OCI-LY7 (cell line): ENCODE measurements at places on chromosomes 2 and 18. TPM values are rescaled to one million over a fixed set of nuclear protein-coding genes. Genes with fewer than 3 reads are reported as not detected.

GRCh38 chr2:168624028-168624427 is 168.0 kb downstream of the CERS6 start:
- DNase-seq: no peak

Gene ZAP70
- 39.8 and 40.8 TPM in 2 replicates for total RNA-seq

DNA sequence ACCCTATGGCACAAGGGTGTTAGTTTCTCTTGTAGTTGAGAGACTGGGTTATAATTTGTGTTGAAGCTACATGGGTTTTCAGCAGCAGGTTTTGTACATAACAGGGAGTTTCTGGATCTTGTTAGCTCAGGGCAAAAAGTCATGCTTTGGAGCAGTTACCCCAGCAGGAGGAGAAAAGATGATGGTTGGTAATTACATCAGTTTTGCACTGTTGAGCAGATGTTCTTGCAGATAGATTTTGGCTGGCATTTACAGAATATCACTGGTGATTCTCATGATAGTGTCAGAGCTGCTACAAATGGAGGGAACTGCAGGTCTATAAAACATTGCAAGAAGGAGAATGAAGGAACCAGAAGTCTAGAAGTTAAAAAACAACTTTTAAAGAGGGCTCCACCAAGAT is 215.2 kb upstream of the ATP5MC3 start:
- DNase-seq: no peak

Gene SERTAD2
- total RNA-seq: 53.2 and 54.5 TPM in 2 replicates

DNA sequence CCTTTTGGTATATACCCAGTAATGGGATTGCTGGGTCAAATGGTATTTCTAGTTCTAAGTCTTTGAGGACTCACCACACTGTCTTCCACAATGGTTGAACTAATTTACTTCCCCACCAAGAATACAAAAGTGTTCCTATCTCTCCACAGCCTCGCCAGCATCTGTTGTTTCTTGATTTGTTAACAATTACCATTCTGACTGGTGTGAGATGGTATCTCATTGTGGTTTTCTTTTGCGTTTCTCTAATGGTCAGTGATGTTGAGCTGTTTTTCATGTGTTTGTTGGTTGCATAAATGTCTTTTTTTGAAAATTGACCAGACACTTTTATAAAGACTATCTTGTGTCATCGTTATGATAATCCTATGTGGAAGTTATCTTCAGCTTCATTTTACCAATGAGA is 16.0 kb upstream of the ATP8B1 start:
- no peak for DNase-seq

- DNase-seq: no peak
These were observed 236.1 kb downstream of the CDH20 start for GRCh38 chr18:61569176-61569892.

Gene BCL11A
- 163 and 167 TPM in 2 replicates for total RNA-seq

GRCh38 chr2:20698916-20699613 is 32.1 kb downstream of the GDF7 start:
- DNase-seq: no peak

DNA sequence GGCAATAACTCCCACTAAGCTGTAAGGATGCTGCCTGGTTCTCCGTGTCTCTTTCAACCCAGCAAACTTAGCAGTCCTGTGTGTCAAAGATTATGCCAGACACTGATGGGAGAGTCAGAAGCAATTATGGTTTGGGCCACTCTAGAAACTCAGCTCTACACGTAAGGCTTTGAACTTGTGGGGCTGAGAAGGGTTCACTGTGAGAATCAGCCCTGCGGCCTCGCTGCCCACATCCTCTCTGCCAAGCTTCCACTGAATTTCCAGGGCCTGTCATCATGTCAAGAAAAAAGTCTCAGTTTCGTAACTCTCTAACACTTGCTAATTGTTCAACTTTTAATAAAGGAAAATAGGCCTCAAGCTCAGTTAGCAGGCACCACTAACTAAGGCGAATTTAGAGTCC is 308.8 kb upstream of the LYPD1 start:
- DNase-seq: no peak

GRCh38 chr2:32882816-32883810 is 63.6 kb upstream of the LTBP1 start:
- DNase-seq: no peak

Gene RND3
- not detected in 2 replicates for total RNA-seq

DNA sequence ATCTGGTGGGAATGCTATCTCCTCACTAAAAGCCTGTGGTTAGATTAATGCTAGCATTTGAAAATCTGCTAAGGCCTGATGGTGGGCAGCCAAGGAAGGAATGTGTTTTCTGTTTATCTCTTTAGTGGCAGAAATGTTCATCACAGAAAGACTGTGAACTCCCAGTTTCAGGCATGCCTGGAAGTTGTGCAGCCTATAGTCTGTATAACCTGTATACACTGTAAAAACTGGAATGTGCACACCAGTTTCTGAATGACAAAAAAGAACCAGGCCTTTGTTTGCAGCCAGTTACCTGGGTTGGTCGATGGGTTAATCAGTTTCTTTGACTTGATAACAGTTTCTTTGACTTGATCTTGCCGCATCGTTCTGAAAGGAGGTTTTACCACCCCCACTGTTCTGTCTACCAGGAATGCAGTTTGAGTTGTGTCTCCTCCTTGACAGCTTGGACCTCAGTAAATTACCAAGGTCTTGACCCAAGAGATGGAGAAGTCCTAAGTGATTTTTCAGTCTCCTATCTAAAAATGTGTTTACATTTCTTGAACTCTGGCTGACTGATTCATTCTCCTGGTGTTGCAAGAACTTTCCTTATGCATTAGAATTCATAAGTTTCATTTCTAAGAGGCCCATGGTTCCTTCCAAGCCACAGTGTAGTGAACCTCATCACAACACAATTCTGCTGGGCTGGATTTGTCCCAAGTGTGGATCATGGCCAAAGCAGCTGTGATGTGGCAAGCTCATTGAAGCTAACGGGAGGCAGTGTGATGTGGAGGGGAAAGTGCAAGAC is 62.2 kb downstream of the KIAA2012 start:
- no peak for DNase-seq

Gene HJURP
- 122 and 135 TPM in 2 replicates for total RNA-seq

GRCh38 chr18:11260961-11261461 is 111.6 kb upstream of the PIEZO2 start:
- DNase-seq: no peak

DNA sequence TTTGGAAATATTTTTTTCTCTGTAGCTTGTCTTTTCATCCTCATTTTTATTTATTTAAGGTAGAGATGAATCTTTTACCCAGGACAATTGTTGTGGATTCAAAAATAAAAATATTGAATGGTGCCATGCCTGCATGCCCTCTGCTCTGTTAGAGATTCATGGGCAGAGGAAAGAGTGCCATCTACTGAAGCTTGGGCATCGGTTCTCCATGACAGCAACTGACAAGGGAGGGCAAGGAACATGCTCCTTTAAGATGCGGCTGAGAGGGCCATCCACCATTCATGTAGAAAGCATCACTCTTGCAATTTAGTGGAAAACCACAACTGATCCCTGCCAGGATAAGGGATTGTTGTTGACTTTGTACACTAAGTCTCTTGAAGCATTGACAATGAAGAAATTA is 79.9 kb downstream of the PARD3B start:
- no peak for DNase-seq

- no peak for DNase-seq
These were observed 69.7 kb upstream of the FOSL2 start for GRCh38 chr2:28322981-28323396.

Gene SEC11C
- total RNA-seq: 64.9 and 77.7 TPM in 2 replicates

- DNase-seq: no peak
These were observed 197.4 kb downstream of the HAUS1 start for GRCh38 chr18:46301571-46301970.

- DNase-seq: no peak
These were observed 143.3 kb upstream of the ID2 start for GRCh38 chr2:8538531-8538930.

- DNase-seq: no peak
These were observed 7.3 kb upstream of the SLC3A1 start for GRCh38 chr2:44267796-44268648.

Gene TNP1
- not detected in 2 replicates for total RNA-seq

DNA sequence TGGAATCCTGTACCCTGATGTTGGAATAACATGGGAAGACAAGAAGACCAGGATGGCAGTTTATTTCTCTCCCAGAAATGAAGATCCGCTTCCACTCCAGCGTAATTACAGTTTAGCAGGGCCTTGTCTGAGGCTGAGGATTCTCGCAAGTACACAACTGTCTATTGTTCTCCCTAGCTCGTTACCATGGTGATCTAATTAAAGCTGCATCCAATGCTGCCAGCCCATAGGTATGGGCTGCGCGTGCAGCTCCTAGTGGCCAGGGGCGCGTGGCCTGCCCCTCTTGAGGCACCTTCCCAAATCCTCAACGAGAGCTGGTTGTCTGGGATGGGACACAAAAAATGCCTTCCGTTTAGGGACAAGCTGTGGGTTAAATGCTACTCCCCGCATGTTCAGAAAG is 344.9 kb downstream of the CYRIA start:
- DNase-seq: no peak

- no peak for DNase-seq
These were observed 36.6 kb downstream of the ARL6IP6 start for GRCh38 chr2:152755029-152755428.

- DNase-seq: peak; percentile 26
These were observed 72.0 kb upstream of the TMEM178A start for GRCh38 chr2:39593439-39594393.

DNA sequence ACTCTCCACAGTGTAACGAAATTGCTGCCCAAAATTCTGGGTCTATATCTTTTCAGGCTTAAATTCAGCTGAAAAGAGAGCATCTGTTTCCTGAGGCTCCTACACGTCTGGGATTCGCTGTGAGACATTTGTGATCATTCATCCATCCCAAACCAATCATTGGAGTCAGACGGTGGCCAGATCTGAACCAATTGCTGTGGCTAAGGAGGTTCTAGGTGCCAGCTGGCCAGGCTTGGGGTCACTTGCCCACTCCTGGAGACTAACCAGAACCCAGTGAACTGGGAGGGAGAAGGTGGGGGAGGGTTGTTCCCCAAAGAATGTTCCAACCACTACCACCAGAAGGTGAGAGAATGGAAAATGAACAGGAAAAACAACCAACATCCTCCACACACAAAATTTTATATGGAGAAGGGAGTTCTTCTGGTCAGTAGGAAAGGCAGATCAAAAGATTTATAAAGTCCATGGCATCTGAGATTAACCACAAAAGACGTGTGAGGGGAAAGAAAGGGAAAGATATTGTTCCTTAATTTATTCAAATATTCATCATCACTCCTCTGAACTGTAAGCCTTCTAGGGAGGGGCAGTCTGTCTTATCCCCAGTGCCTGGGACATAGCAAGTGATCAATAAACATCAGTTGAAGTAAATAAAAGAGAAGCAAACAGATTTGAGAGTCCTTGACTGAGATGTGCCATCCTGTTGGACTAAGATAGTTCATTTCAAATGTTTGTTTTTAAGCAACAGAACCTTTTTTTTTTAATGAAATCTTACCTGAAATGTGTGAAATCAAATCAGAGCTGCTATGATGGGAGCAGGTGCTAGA is 3.0 kb upstream of the RTKN start:
- DNase-seq: no peak

DNA sequence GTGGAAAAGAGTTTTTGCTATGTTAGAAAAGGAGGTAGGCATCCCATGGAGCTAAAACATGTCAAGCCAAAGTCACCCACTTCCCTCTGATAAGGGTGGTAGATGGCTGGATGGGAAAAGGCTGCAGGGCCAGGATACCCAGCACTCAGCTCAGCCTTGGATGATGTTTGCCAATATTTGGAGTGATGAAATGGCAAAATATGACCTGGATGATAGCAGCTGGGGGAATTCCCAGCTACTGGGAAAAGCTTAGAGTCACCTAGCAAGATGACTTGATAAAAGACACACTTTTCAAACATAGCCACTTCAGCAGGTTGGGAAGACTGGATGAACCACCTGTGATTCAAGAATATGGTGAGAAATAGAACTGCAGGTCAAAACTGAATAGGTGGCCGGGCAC is 10.1 kb downstream of the RFX8 start:
- no peak for DNase-seq

DNA sequence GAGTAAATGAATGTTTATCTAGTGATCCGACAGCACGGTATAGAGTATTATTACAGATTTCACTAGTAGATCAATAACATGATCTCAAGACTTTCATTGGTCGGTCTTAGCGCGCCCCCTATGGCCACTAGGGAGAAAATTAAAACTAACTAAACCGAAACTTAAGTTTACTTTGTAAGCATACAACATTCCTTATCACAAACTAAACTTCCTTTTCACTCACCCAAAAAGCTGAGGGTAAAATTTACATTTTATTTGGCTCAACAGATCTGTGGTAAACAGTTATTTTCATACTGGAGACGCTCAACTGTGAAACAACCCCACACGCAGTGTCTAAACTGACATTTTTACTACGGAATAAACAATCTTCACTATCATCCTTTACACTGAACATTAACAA is 215.6 kb upstream of the MAP2 start:
- peak; percentile 0 for DNase-seq

- no peak for DNase-seq
These were observed 143.0 kb upstream of the EPC2 start for GRCh38 chr2:148501545-148501944.

GRCh38 chr2:12463189-12463588 is 253.5 kb upstream of the TRIB2 start:
- DNase-seq: no peak

- no peak for DNase-seq
These were observed 2.6 kb downstream of the CYB5A start for GRCh38 chr18:74289137-74289536.

Gene ERFE
- total RNA-seq: 7.6 and 10.2 TPM in 2 replicates

DNA sequence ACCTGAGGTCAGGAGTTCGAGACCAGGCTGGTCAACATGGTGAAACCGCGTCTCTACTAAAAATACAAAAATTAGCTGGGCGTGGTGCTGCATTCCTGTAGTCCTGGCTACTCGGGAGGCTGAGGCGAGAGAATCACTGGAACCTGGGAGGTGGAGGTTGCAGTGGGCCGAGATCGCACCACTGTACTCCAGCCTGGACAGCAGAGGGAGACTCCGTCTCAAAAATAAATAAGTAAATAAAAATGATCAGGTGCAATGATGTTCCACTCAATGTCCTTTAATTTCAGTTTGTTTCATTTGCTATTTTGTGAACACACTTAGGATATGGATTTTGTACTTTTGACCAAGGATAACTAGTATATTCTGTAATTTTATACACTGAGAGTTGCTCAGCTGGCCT is 9.3 kb downstream of the HADHA start:
- no peak for DNase-seq

- no peak for DNase-seq
These were observed 52.5 kb downstream of the FAM124B start for GRCh38 chr2:224349396-224349795.

Gene CFC1
- not detected in 2 replicates for total RNA-seq

DNA sequence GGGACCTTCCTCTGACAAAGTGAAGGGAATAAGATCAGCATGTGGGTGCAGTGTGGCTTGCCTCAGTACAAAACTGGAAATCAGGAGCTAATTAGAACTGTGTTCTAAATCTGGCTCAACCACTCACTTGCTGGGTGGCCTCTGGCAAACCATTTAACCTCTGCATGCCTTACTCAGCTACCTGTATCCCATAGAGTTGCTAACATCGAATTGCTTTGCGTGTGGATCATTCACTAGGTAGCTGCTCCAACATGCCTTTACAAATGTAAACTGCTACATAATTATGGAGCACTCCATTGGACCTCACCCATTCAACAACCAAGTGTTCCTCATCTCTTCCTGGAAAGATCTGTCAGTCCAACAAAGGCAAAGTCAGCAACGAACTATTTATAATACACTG is 19.0 kb downstream of the PLEKHM3 start:
- DNase-seq: no peak

GRCh38 chr2:202632682-202633290 is 2.0 kb upstream of the FAM117B start:
- DNase-seq: no peak
